CD8-positive, alpha-beta memory T cell (primary cell): ENCODE measurements at places on chromosomes 2 and 18. TPM values are rescaled to one million over a fixed set of nuclear protein-coding genes. Genes with fewer than 3 reads are reported as not detected.

Gene REG1B
- not detected for total RNA-seq

DNA sequence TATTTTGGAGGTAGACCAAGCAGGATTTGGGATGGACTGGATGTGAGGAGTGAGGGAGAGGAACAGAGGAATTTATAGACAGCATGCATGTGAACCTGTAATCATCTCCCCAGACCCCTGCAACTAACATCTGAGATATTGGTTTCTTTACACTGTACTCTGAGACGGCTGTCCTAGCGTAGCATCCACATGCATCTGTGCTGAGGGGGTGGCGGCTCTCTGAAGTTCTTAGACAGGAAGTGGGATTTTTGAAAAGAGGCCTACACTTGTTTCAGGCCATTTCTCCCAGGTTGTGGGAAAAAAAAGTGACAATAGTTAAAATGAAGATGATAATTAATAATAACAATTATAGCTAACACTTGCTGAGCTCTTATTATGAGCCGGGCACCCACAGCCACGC, 150.2 kb upstream of the GATA6 start:
- no peak for DNase-seq

Gene STPG4
- not detected for total RNA-seq

Gene SCN1A
- not detected for total RNA-seq

GRCh38 chr2:218607436-218608115, at the start of gene PLCD4:
TSS of gene PLCD4 (plus strand) at chr2:218607899. CDS start at chr2:218615740, 7,841 bp downstream.
- no peak for DNase-seq

- DNase-seq: no peak
Measured at GRCh38 chr2:223648755-223649154, 46.6 kb upstream of the SCG2 start.

- DNase-seq: no peak
Measured at GRCh38 chr18:70047931-70048603, 100.4 kb upstream of the CD226 start.

Gene CWC22
- 30.9 TPM for total RNA-seq

Gene REG3A
- not detected for total RNA-seq

GRCh38 chr2:218896501-218897393, 16.1 kb downstream of the WNT10A start:
- peak; percentile 96 for DNase-seq

Gene KCNG3
- 0.09 TPM for total RNA-seq

GRCh38 chr2:178811901-178812300, 4.7 kb upstream of the TTN start:
- no peak for DNase-seq

DNA sequence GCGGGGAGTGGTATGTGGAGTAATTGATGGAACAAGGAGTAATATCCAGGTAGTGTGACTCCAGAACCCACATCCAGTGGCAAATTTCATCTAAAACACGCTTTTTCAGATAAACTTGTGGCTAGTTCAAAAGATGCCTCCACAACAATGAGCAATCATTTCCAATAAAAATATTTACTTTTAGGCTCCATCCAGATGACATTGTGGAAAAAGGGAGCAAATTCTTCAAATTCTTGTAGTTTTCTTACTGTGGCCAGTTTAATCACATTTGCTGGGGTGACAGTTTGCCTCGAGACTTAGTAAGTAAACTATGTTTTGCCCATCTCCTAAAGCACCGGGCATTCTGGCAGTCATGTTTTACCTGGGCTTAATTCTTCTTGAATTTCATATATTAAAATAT, 243.6 kb downstream of the IRS1 start:
- DNase-seq: no peak

GRCh38 chr18:79624356-79625170, 55.0 kb upstream of the CTDP1 start:
- DNase-seq: no peak

- no peak for DNase-seq
Measured at GRCh38 chr18:38693104-38693503, 1127.5 kb upstream of the CELF4 start.

GRCh38 chr2:230000118-230000841, 68.4 kb downstream of the SLC16A14 start:
- no peak for DNase-seq

Gene EHD3
- total RNA-seq: 2.3 TPM

GRCh38 chr2:144452989-144453336, 67.0 kb downstream of the ZEB2 start:
- no peak for DNase-seq

- DNase-seq: no peak
Measured at GRCh38 chr2:55721596-55722215, 28.1 kb upstream of the PNPT1 start.

DNA sequence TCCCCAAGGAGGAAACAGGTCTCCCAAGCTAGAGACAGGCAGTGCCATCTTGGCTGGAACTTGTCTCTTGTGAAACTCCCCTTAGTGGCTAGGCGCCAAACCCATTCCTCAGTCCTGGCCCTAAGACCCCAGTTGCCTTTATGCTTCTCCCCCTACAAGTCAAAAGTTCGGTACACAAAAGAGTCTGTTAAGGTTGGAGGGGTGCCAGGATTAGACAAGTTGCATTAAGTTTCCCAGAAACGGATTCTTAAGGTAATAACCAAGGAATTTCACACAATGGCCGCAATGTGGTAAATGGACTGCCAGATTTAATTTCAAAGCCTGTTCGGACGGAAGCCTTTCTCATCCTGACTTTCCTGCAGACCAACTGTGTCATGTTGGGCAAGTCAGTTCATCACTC, 80.7 kb downstream of the CCBE1 start:
- no peak for DNase-seq

GRCh38 chr2:111900859-111901258, 2.5 kb downstream of the MERTK start:
- no peak for DNase-seq

DNA sequence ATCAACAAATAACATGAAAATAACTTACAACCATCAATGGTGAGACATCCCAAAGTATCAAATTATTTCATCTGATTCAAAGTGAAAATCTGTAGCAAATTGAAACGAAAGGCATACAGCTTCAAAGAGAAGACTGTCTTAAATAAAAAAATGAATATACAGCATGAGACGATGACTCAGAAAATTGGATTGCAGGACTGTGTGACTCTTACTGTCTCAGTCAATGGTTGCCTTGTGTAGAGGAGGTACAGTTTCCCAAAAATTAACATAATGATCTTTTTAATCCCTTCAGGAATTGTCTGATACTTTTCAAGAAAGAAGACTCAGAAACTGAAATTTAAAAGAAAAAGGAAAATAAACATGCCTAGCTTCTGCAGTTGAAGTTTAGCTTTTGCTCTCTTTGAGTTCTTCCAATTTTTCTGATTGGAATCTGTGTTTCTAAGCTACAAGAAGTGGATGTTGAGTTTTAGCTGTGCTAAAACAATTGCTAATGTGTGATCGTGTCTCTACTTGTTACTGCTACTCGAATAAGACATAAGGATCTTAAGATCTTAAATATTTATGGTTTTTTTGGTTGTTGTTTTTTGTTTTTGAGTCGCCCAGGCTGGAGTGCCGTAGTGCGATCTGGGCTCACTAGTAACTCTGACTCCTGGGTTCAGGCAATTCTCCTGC, 41.1 kb upstream of the EPB41L3 start:
- no peak for DNase-seq

DNA sequence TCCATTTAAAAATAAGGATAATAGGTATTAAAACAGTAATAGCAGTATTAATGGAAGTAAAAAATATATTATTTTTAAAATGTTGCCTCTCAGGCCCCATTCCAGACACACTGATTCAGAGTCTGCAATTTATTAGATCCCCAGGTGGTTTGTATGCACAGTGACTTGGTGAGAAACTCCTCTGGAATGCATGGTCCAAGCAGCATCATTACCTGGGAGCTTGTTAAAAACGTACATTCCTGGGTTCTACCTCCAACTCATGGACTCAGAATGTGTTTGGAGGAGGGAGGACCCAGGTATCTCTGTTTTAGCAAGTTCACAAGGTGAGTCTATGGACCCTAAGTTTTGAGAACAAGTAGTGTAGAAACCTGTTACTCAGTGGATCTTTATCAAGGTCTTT, 95.6 kb downstream of the ITGA4 start:
- DNase-seq: no peak

Gene CFAP65
- not detected for total RNA-seq

GRCh38 chr2:217105733-217106649, 246.1 kb upstream of the TNP1 start:
- no peak for DNase-seq

GRCh38 chr2:12167525-12168317, 421.3 kb downstream of the LPIN1 start:
- no peak for DNase-seq

Gene ANKRD29
- not detected for total RNA-seq

Gene IL1A
- total RNA-seq: 2.2 TPM

- no peak for DNase-seq
Measured at GRCh38 chr18:49723648-49724180, 89.6 kb downstream of the ACAA2 start.

Gene SERPINB10
- total RNA-seq: not detected

DNA sequence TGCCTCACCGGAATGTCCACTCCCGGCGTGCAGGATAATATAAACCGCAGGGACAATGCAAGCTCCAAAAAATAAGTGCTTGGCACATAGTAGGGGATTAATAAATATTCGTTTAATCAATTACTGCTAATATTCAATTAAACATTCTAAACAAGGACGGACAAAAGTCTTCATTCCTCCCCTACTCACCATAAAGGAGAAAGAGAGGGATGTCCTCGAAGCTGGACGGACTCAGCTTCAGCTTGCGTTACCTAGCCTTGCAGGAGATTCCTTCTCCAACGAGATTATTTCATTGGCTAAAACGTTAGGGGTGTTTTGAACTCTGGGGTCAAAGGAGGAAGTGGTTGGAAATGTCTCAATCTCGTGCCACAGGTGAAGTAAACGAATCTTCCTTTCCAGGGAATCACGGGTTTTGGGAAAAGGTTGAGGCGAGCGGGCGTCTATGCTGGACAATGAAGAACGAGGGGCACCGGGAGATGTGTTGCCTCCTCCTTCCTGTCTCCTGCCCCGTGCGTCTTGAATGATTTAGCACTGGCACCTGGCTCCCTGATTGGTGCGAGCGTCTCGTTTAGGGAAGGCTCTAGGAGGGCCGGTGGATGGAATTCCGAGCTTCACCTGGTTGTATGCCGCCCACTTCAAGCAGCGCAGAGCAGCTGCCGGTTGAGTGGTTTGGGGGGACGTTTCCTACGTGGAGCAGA, 2.0 kb upstream of the GAD1 start:
- DNase-seq: no peak

Gene GLB1L
- 2.6 TPM for total RNA-seq

DNA sequence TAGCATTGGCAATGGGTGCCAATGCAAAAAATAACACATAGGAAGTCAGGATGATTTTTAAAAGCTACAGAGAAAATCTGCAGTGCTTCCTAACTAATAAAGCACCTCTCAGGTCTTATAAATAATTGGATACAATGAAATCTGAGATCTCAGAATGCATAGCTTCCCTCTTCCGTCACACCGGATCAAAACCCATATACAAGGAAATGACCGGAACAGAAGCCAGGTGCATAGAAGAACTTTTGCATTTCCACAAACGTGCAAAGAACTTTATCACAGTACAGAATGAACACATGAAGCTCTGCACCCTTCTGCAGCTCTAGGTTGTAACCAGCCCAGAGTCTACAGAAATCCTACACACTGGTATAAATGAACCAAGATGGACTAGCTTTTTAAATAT, 145.4 kb downstream of the TCF4 start:
- DNase-seq: no peak
